ENCODE measurements at places on chromosomes 5 and 9. TPM values are rescaled to one million over a fixed set of nuclear protein-coding genes. Genes with fewer than 3 reads are reported as not detected.

DNA sequence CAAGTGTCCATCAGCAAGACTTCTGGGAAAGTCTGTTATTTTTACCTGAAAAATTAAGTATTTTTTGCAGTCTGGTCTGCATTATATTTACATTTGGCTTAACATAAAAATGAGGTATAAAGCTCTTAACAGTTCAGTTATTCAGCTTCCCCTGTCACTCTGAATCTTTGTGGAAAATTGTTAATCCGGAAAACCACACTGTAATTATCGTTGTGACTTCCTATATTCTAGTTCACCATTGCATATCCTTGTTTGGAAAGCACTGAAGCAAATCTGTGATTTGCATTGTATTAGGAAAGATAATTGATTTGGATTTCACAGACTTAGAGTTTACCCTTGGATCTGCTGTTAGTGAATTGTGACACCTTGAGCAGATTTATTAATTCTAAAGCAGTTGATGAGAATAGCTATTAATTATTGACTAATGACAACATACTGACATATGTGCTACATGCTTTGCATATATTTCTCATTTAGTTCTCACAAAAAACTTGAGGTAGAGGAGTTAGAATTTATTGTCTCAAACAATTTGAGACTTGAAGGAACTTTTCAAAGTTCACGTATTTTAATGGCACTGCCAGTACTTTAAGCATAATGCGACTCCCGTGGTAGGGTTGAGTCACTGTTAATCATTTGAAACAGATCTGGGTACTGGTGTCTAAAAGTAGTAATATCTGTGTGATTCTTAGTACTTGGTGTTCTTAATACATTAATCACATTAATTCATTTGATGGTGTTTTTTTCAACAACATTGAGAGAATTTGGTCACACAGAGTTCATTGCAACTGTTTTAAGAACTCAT lies 71.8 kb upstream of the LRRC70 start:
- no peak for DNase-seq

DNA sequence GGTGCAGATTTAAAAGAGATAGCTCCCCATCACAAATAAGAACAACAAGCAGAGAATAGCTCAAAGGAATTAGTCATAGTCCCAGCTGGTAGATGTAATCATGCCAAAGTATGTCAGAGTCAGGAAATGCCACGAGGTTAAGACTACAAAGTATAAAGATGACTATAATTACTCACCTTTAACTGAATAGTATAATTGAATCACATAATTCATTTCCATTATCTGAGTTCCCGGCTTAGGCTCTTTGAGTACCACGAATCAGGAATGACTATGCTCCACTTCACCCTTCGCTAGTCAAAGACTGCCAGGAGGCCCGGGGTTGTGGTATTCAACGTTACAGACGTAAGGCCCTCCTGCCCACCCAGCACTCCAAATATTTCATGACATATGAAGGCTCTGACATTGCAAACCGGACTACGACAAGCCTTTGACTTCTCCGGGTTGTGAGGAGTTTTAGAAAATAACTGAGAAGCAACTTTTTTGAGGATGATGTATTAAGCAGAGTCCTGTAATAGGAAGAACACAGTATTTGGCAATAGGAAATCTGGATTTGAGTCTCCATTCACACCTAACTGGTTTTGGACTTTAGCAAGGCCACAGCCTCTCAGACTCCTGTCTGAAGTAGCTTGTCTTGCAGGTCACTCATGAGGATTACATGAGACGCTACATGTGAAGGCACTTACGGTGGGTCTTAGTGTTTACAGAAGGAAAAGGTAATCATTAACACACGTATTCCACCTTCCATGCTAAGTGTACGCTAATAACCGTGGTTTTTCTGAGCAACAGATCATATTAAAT lies 64.6 kb downstream of the ENC1 start:
- no peak for DNase-seq

- no peak for DNase-seq
Measured at GRCh38 chr9:6645355-6646292, at the start of gene GLDC. Gene GLDC, minus strand, starts transcription at chr9:6645729. Its CDS starts 230 bp downstream, at chr9:6645499.

BRD8 gene
- total RNA-seq = 27.3 TPM

ACTBL2 gene
- not detected for total RNA-seq

GRCh38 chr9:95666785-95667155 lies 150.0 kb upstream of the PTCH1 start:
- DNase-seq = no peak

GRCh38 chr9:131807144-131807983 lies 67.5 kb upstream of the RAPGEF1 start:
- no peak for DNase-seq

All from esophagus muscularis mucosa (tissue), 4 donors.